Activated naive CD8-positive, alpha-beta T cell treated with anti-CD3 and anti-CD28 coated beads for 36 hours (primary cell): ENCODE measurements at places on chromosomes 6 and 20. TPM values are rescaled to one million over a fixed set of nuclear protein-coding genes. Genes with fewer than 3 reads are reported as not detected.

- DNase-seq, result no peak
These were observed 668.0 kb upstream of the FLRT3 start for GRCh38 chr20:15005300-15005986.

DNA sequence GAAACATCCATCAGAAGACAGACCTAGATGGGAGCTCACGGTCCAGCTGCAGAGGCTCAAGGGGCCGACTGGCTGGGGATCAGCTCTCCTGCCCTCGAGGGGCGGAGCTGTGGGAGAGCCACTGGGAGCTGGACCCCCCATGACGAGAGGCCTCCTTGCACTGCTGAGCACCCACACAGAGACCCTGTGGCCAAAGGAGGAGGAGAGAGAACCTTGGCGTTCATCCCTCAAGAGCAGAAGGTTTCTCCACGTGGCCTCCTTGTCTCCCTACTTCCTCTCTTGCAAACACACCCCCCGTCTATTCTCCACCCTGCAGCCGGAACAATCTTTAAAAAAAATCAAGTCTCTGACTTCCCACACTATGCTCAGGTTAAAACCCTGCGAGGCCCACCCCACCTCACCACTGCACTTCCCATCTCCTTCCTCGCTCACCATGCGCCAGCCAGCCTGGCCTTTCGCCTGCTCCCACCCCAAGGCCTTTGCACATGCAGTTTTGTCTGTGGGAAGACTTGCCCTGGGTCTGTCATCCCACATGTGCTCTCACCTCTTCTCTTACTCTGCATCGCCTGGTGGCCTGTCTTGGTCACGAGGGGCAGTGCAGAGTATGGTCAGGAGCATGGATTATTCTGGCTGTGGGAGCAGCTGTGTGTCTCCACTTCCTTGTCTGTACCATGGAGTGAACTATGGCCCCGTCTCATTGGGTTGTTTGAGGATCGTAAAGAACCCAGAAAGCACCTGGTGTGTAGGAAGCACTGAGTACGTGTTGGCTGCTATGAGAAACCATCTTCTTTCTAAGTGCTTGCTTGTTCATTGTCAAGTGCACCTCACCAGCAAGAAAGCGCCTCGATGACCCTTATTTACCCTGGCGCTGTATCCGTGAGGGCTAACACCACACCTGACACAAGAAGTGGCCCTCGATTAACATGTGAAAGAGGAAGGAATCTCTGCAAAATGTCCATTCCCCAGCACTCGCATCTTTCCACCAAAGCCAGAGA is 32.9 kb downstream of the PMEPA1 start:
- no peak for DNase-seq

- DNase-seq, result peak; percentile 65
These were observed 1.2 kb downstream of the TGIF2 start for GRCh38 chr20:36574366-36575135.

GRCh38 chr20:1085492-1086276 is 32.7 kb upstream of the PSMF1 start:
- no peak for DNase-seq

DNA sequence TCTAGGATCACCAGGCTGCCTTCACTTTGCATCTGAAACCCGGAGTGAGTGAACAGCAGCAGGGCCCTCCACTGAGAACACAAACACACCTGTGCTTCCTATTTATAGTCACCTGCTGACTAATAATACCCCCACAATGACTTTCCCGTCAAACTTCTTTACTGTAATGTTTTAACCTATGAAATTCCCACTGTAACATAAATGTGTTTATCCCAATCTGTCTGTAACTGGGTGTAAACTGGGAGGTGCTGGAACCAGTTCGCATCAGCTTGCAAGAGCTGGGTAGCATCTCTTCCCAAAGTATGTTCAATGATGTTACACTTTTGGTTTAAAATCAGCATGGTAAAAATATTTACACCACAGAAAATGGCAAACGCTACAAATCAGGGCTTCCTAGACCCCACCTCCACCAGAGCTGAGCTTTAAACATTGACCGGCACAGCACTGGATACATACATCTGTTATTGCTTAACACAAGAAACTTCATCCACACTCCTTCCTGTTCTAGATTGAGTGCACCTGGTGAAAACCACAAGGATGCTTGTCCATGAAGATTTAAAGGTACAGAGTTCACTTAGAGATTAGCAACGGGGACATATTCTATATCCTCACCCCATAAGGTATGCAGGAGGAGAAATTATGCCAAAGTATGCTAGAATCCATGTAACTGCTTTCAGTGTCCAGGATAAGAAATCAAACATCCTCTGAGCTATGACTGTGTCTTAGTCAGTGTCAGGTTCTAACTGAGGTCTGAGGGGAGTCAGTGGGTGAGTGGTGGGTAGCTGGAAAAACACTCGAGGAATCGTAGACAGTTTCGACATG is 79.0 kb downstream of the ALDH8A1 start:
- no peak for DNase-seq

- peak; percentile 21 for DNase-seq
These were observed 7.9 kb upstream of the MCHR2 start for GRCh38 chr6:100001915-100002388.

- DNase-seq, result no peak
These were observed 11.3 kb downstream of the CPNE1 start for GRCh38 chr20:35653430-35653734.

ADGB gene
- not detected for total RNA-seq

MCM9 gene
- total RNA-seq, result 20.3 TPM
